ENCODE measurements at places on chromosomes 6 and 20.

- DNase-seq, result no peak
Measured at GRCh38 chr6:161212902-161213301, 61.0 kb downstream of the AGPAT4 start.

DNA sequence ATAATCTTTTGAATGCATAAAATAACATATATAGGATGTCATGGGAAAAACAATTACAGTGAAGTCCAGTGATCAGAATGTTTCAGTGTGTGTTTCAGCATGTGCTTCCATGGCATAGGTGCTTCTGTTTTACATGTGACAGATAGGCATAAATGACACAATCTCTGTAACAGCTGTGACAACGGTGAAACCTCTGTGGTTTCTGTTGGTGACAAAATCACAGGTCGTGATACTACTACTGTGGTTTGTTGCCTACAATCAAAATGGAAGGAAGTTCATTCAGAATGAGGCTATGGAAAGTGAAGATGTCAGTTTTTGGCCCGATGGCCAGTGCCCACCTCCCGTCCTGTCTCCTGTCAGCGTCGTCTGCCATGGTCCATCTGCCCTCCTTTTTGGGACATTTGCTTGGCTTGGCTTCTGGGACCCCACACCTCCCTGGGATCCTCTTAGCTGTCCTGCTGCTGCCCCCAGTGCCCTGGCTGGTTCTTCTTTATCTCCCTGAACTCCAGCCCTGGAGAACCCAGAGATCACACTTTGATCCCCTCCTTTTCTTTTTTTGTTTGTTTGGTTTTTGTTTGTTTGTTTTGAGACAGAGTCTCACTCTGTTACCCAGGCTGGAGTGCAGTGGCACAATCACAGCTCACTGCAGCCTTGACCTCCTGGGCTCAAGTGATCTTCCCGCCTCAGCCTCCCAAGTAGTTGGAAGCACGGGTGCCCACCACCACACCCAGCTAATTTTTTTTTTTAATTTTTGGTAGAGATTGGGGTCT is 79.3 kb upstream of the NAA20 start:
- DNase-seq, result no peak

- no peak for DNase-seq
Measured at GRCh38 chr20:47711046-47711752, 74.1 kb downstream of the SULF2 start.

- DNase-seq, result no peak
Measured at GRCh38 chr6:116412270-116412669, 41.5 kb downstream of the DSE start.

GRCh38 chr6:93300661-93301060 is 118.7 kb downstream of the EPHA7 start:
- DNase-seq, result peak; percentile 83

- no peak for DNase-seq
Measured at GRCh38 chr6:151095538-151096254, 144.1 kb upstream of the AKAP12 start.

GRCh38 chr20:42155586-42155985 is 537.4 kb upstream of the CHD6 start:
- DNase-seq, result no peak

DNA sequence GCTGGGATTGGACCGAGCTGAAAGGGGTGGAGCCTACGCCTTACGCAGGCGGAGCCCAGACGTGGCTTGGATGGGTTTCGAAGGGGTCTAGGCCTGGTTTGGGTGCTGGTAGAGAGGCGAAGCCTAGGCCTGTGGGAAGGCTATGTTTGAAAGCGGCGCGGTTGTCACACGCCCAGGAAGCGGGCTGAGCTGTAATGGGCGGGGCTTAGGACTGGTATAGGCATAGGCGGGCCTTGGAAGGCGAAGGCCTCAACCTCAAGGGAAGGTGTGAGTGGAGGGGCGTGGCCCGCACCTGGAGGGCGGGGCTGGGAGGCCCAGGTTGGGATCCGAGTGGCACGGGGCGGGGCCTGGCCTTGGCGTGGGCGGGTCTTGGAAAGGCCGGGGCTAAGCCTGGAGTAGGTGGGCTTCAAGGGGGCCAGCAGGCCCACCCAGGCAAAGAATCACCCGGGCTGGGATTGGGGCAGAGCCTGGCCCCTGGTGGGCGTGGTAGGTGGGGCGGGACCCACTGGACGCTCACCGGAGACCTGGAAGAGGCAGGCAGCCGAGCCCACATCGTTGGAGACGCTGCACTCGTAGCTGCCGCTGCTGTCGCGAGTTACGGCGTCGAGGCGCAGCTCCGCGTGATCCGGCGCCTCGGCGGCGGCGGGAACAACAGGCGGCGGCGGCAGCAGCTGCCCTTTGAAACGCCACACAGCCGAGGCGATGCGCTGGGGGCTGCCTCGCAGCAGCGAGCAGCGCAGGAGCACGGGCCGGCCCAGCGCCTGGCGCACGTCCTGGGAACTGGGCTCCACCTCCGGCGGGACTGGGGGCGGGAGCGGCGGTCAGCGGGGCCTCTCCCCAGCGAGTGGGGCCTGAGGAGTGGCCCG is 49.0 kb downstream of the MDGA1 start:
- DNase-seq, result no peak

- no peak for DNase-seq
Measured at GRCh38 chr6:118712969-118713368, 61.6 kb upstream of the CEP85L start.

DNA sequence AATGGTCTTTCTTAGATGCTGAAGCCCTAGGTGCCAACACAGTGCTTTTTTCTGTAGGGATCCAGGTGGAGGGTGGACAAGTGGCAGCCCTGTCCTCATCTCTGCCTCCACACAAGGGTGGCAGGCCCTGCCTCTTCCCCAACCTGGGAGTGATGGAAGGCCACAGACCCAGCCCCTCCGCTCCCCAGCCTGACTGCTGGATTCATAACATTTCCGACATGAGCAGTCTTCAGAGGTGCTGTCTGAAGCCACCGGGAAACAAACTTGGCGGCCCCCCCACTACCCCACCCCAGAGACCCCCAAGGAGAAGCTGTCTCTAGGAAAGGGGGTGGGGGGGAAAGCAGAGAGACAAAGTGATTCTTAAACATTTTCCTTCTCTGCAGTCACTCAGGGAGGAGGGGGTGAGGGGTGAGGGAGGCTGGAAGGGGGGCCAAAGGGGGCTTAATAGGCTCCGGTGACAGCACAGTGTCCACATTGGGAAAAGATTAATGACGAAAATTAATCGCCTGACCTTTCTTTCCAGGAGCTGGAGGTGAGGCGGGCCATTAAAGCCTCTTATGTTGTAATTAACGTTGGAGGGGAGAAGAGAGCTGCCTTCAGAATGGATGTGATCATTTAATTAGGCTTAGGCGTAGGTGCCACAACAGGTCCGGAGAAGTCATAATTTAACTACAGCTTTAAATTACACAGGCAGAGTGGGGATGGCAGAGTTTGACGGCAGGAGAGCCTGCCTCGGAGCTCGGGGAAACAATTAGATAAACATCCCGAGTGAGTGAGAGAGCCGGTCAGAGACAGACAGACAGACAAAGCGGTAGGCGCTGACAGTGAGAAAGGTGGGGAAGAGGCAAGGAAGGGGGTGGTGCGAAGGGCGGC is 76.8 kb upstream of the FOXP4 start:
- DNase-seq, result no peak

GRCh38 chr6:168410554-168411011 is 30.4 kb upstream of the SMOC2 start:
- DNase-seq, result no peak

GRCh38 chr20:62233684-62234083 is 4.6 kb upstream of the OSBPL2 start:
- no peak for DNase-seq

- no peak for DNase-seq
Measured at GRCh38 chr6:137339929-137340559, 120.9 kb upstream of the IFNGR1 start.

DNA sequence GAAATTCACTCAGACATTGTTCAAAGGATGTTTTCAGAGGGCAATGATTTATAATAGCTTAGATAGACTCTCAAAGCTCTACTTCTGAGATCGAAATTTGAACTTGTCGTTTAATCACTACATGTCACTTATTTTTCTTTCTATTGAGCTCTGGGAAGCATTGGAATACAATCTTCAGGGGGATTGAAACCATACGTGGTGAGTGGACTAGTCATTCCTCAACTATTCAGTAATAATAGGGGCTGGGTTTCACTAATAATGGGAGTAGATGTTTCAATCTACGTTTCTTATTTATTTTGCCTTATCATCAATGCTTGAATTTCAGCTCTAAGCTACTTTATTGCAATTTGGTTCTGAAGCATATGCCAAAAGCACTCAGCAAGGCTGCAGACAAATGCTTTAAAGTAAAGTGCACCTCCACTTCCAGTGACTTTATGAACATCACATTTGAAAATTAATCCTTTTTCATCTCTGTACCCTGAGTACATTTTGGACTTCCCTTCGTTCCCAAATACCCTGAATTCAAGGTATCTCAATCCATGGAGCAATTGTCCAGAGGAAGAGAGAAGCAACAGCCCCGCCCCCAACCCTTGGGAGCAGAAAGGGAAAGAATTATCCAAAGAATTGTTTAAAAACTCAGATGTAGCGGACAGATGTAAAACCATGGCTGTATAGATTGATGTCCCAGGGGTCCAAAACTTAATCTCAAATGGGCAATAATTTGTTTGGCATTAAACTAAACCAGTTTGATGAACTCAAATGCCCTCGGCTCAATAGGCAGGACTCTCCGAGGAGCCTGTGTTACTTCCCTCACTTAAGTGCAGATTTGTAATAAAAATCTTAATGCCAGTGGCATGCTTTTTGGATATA is 68.1 kb downstream of the HFE start:
- no peak for DNase-seq

DNA sequence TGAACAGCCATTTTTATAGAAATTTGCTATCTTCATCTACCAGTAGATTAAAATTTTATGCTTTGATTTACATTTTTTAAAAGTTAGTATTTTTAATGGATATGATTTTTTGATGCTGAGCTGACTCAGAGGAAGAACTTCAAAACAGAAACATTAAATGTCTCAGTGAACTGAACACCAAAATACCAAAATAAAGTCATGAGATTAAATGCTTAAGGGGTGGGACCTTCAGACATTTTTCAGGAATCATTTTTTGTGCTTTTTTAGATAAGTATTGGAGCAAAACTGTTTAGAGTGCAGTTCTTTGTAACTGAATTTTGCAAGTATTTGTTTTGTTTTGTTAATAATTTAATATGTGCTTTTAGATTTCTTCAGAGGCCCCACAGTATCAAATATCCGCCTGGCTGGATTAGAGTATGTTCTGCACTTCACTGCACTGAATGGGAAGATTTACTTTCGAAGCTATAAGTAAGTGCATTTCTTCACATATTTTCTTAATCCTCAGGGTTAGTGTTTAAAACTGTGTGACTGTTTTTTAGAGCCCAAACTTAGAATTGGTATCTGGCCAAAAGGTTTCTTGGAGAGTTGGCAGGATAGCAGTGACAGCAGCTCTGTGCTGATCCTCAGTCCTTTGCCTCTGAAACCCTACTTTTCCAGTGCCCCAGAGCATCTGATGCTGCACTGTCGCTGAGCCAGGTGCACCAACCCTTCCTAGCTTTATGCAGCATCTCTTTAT is 33.7 kb downstream of the RPF2 start:
- DNase-seq, result no peak

DNA sequence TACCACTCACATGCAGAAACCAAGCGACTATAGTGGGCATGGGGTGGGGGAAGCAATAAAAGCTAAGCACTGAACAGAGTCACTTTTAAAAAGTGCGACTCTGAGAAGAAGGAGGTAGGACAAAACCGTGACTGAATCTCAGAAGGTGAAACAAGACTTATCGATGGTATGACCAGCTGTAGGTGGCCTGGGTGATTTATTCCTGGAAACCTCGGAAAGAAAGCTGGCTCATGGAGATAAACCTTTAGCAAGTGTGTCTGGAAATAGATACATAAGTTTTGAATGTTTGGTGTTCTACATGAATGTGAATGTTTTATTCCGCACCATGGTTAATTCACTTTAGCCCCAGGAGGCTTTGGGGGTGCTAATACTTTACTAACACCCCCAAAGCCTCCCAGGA is 43.9 kb downstream of the BANF2 start:
- DNase-seq, result no peak

DNA sequence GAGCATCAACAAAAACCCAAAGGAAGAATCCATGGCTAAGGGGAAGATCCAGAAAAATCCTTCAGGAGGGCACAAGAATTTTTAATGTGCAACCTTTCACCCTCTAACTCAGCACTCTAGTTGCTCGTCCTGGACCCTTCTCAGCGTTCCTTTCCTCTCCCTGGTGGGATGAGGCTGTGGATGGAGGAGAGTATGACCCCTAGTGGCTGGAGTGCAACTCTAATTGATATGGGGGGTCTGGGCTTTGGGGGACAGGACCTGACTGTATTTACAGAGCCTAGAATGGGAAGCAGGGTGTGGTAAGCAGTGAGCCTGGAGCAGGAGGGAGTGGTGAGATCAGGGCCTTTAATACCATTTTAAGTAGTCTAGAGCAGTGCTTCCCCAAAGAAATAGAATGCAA is 83.9 kb upstream of the CEP85L start:
- no peak for DNase-seq

- DNase-seq, result no peak
Measured at GRCh38 chr6:28490205-28490890, 25.2 kb downstream of the GPX6 start.

DNA sequence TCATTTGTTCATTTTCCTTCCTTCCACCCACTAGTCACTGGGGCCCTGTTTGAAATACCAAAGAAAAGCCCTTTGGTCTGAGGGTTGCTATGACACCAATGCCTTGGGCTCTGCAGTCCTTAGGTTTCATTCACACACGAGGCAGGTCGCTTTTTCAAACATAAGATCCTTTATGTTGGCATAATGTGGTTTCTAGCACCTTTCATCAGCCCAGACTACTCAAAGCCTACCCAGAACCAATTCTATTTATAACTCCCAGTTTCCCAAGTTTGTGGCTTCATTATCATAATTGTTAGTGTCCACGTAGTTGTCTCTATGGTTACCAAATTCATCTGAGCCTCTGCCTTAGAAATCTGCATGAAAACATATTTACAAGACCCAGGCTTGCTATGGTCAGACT is 6.6 kb upstream of the TP53RK start:
- DNase-seq, result no peak

GRCh38 chr6:74578339-74578738 is 627.5 kb downstream of the COL12A1 start:
- no peak for DNase-seq

DNA sequence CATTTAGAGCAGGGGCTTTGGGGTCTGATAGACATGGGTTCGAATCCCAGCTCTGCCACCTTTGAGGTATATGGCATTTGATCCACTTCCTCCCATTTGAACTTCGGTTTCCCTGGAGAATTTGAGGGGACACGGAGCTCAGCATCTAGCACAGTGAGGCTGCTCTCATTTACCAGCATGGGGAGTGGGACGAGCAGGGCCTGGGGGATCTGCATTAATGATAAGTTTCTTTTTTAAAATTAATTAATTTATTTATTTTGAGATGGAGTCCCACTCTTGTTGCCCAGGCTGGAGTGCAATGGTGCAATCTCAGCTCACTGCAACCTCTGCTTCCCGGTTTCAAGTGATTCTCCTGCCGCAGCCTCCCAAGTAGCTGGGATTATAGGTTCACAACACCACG is 52.6 kb downstream of the VSTM2L start:
- no peak for DNase-seq

DNA sequence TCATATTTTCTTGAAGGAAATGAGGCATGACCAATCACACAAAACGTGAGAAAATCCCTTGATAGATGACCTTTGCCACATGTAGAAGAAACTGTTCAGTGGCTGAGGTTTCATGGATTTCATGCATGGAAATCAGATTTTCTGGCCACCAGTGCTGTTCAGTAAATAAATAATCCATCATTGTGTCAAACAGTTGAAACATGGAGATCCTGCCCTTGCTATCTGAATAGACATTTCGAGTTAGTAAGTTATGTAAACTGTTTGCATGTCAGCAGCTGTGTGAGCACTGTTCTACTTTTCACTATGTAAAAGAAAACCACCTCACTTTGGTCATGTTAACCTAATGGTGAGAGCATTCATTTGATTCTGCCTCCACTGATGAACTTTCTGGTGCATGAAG is 793.9 kb upstream of the EPHA7 start:
- DNase-seq, result peak; percentile 29
